ENCODE measurements at places on chromosomes 2 and 18.
A peak's percentile ranks its signal among the peaks of the same experiment; 100 is the strongest.

DNA sequence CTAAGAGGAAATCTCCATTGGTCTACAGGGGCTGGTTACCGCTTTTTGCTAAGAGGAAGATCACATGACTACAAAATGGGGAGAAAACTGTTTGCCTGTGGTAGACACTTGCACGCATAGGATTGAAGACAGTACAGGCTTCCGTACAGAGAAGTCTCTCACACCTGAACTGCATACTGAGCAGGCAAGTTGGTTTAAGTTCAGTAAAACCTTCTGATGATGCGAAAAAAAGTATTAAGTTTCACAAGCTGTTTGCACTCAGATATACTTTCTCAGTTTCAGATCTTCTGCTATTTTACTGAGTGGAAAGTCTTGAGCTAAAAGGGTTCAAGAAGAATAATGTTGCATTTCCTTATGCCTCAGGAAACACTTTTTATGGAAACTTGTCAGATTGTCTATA is 292.2 kb upstream of the MC4R start:
- DNase-seq, result no peak

DNA sequence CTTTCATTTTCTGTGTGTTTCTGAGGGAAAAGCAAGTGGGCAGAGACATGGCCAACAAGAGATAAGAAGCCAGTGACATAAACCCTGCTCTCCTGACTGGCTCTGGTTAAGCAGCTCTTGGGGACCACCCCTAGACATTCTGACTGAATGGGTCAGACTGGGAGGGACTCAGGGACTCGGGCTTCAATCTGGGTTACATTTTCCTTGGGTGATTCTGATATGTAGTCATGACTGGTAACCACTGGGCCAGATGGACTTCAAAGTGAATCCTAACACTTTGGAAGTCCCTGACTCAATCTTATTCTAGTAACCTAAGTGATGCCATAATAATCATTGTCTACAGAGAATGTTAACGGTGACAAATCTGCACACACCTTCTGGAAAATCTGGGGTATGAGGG is 397.8 kb downstream of the NBAS start:
- no peak for DNase-seq

GRCh38 chr18:79394534-79395307 is 1.0 kb upstream of the NFATC1 start:
- DNase-seq, result peak; percentile 53

GRCh38 chr2:124257120-124257519 is 232.0 kb downstream of the CNTNAP5 start:
- DNase-seq, result no peak

GRCh38 chr2:190315273-190315672 is 4.4 kb downstream of the HIBCH start:
- DNase-seq, result no peak

DNA sequence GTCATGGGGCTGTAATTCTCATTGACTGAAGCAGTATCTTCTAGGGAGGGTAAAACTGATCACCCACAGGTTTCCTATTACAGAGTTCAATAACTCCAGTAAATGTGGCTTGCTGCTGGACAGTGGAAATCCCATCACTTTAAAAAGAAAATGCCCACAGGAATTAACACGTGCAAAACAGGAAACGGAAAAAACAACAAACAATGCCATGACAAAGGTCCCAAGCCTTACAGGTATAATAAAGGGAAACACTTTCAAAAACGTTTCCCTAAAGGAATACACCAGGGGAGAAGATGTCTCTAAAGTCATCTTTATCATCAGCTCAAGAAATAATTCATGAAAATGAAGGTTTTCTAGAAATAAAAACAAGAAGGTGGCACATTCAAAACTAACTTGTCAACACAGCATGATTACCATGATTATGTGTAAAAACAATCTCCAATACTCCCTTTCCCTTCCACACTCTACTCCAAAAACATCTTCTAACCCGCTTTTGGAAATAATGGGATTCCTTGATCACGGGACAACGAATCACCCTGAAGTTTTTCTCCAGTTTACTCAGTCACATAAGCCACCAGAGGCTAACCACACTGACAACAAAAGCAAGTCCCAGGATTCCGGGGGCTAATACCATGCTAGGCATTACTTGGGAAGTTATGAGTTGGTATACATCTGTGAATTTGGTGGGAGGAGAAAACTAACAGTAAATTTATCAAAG is 167.9 kb downstream of the TCF4 start:
- no peak for DNase-seq

DNA sequence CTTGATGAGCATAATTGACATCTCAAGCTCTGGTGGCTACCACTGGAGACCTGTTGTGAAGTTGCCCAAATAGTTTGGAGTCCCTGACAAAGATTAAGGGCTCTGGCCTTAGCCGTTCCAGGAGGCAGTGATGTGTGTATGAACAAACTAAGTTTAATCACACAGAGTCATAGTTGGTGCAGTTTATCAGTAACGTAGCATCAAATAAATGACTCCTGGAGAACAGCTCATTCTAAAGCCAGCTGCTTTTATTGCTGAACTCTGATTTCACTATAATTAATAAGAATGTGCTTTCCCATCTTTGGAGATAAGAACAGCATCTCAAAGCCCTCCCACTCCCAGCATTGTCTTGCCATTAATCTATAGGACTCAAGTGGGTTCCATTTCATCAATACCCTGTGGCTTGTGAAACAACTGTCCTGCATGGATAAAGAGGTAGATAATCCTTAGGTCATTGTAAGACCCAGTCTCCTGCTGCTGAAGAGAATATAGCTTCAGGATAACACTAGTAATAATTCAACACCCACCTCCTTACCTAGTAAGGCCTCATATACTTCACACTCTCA is 211.4 kb upstream of the THUMPD2 start:
- DNase-seq, result no peak

DNA sequence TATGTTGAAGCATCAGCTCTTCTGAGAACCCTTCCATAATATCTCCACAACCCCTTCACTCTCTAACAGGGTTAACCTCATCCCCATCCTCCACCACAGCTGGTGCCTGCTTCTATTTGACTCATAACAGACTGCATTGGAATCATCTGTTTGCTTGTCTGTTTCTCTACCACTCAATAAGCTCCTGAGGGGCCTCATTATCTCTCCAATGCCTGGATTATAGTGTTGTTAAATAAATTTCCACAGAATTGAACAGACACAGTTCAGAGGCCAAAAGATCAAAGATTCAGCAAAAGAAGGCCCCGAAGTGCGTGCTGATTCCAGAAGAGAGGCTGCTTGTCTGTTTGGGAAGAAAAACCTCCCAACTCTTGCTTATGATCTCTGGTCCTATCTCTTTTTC is 33.7 kb upstream of the FAM98A start:
- no peak for DNase-seq

DNA sequence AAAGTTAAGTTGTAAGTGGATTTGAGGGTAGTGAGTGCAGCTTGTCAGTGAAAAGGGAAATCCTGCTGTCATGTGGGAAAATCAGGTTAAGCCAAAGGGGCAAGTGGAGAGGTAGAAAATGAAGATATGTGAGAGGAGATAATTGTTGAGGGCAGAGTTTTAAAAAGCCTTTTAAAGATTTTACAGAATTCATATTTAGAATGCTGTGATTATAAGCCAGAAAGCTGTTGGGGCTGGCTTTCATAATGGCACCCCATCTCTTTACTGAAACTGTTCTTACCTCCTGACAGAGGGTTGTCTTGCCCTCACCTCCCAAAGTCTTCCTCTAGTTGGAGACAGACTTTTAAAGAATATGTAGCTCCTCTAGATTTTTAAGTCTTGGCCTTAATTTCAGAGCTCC is 86.9 kb downstream of the MYO3B start:
- no peak for DNase-seq
